H7 (cell line): ENCODE measurements at places on chromosomes 3 and 15. TPM values are rescaled to one million over a fixed set of nuclear protein-coding genes. Genes with fewer than 3 reads are reported as not detected.

The SERINC4 gene
- total RNA-seq = 0.22 and 0.38 TPM in 2 replicates

The GPR87 gene
- total RNA-seq = 0.21 TPM in 1 of 2 replicates, not detected in the other

The TOPAZ1 gene
- total RNA-seq = not detected in 2 replicates

The CADPS gene
- total RNA-seq = 5.2 and 7.1 TPM in 2 replicates

The PLAAT1 gene
- 3.7 and 4.5 TPM in 2 replicates for total RNA-seq

The PLA2G4D gene
- 0.11 and 0.17 TPM in 2 replicates for total RNA-seq

The VILL gene
- 5.0 and 5.3 TPM in 2 replicates for total RNA-seq

The A4GNT gene
- not detected in 2 replicates for total RNA-seq

The TMEM212 gene
- total RNA-seq = not detected in 2 replicates

The PLSCR1 gene
- total RNA-seq = 60.2 and 75.2 TPM in 2 replicates

The RASGRF1 gene
- 0.11 and 0.14 TPM in 2 replicates for total RNA-seq

The DUOX1 gene
- total RNA-seq = 0.24 and 0.37 TPM in 2 replicates

The ZNF620 gene
- total RNA-seq = 5.6 and 8.8 TPM in 2 replicates

The RHOV gene
- 2.0 and 2.1 TPM in 2 replicates for total RNA-seq

The SLC22A13 gene
- total RNA-seq = 0.11 and 0.24 TPM in 2 replicates

The ROBO2 gene
- total RNA-seq = 4.4 and 8.3 TPM in 2 replicates

The FBLN2 gene
- total RNA-seq = 27.4 and 30.9 TPM in 2 replicates

The ZNF502 gene
- 0.55 and 0.62 TPM in 2 replicates for total RNA-seq

The IFT80 gene
- 19.9 and 28.1 TPM in 2 replicates for total RNA-seq

The CLDN16 gene
- 0.96 and 1.6 TPM in 2 replicates for total RNA-seq

The LCMT2 gene
- total RNA-seq = 5.8 and 10.3 TPM in 2 replicates

The SKOR1 gene
- 0.11 TPM in 1 of 2 replicates, not detected in the other for total RNA-seq

The RCN2 gene
- 130 and 158 TPM in 2 replicates for total RNA-seq

The MESP2 gene
- 2.0 TPM in 2 replicates for total RNA-seq

The AP3B2 gene
- total RNA-seq = 10.4 and 11.6 TPM in 2 replicates

The DZIP1L gene
- 10.7 and 13.6 TPM in 2 replicates for total RNA-seq

The LRRC31 gene
- total RNA-seq = not detected in 2 replicates

The RHCG gene
- 0.67 TPM in 1 of 2 replicates, not detected in the other for total RNA-seq

The TNFAIP8L3 gene
- 0.28 and 0.41 TPM in 2 replicates for total RNA-seq

The PAQR5 gene
- 3.8 and 3.9 TPM in 2 replicates for total RNA-seq

The ALDH1A2 gene
- 0.10 TPM in 1 of 2 replicates, not detected in the other for total RNA-seq

The PP2D1 gene
- total RNA-seq = not detected in 2 replicates

The NCK1 gene
- total RNA-seq = 19.4 and 25.9 TPM in 2 replicates

The NR1I2 gene
- total RNA-seq = 0.87 and 1.6 TPM in 2 replicates

The RASGRP1 gene
- 2.8 and 2.9 TPM in 2 replicates for total RNA-seq

The CHRNA7 gene
- total RNA-seq = 3.8 and 6.2 TPM in 2 replicates

The AGTR1 gene
- 0.03 and 0.30 TPM in 2 replicates for total RNA-seq

The ZBTB20 gene
- total RNA-seq = 0.62 and 0.96 TPM in 2 replicates
